CD4-positive, alpha-beta T cell treated with Interleukin-6 at 100 ng/mL for 8 hours (primary cell): ENCODE measurements at places on chromosomes 2 and 18.
A peak's percentile ranks its signal among the peaks of the same experiment; 100 is the strongest.

GRCh38 chr2:128818248-128818647, 499.6 kb upstream of the HS6ST1 start:
- no peak for DNase-seq

- no peak for DNase-seq
Measured at GRCh38 chr2:36456227-36457175, 100.9 kb downstream of the CRIM1 start.

DNA sequence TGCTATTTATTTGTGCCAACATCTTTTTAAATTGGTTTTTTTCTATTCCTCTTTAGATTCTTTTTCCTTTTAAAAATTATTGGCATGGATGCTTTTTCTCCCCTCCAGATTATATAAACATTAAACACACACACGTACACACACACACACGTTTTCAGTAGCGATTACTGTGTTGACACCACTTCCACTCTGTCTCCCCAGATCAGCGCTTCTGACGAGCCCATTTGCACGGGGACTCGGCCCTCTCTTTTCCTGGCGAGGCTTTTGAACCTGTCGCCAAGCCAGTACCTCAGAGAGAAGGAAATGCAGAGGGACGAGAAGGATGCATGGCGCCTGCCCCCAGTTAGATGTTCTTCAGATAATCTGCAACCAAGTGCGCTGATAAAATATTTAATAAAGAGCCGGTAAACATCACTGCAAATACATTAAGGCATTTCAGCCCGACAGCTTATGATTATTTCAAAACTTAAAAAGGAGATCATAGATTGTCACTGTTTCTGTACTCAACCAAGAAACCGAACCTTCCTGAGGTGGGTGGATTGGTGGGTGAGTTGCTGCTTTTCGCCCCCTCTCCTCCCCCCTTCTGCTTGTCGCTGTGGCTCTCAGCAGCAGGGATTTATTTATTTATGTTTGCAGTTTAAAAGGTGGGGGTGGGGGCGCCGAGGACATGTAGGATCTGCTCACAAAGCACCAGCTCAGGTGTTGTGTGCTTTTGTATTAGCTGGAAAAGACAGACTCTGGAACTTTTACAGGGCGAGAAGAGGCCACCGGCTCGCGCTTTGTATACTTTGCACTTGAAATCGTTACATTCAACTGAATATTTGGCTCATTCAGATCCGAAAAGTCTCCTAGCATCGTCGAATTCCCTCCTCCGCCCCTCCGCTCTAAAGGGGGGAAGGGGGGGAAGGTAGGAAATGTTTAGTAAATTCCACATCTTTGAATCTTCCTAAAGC, 787 bp upstream of the TBR1 start:
- DNase-seq: no peak

GRCh38 chr2:237171396-237171795, 85.7 kb downstream of the COPS8 start:
- no peak for DNase-seq

GRCh38 chr2:58063641-58064040, 17.0 kb downstream of the VRK2 start:
- no peak for DNase-seq

GRCh38 chr2:198662905-198663304, 794.8 kb downstream of the SATB2 start:
- DNase-seq: no peak

GRCh38 chr2:149410701-149411484, 80.5 kb downstream of the LYPD6 start:
- no peak for DNase-seq

- DNase-seq: no peak
Measured at GRCh38 chr2:174597009-174597344, 627 bp downstream of the WIPF1 start.

DNA sequence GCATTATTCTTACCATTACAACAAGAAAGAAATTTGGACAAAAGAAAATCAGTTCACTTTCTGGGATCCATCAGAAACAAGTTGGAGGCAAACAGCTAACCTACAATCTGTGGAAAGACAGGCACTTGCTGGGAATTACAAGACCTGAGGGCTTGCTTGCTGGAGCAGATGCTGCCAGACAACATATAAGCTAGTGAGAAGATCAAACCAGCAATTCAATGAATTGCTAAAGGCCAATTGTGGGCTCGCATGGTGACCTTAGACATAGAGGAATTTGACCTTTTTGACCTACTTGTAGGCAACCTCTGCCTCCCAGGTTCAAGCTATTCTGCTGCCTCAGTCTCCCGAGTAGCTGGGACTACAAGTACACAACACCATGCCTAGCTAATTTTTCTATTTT, 921.2 kb upstream of the CNTNAP5 start:
- no peak for DNase-seq

GRCh38 chr2:172445851-172446250, 18.5 kb downstream of the ITGA6 start:
- no peak for DNase-seq

GRCh38 chr2:112321375-112322320, 46.3 kb downstream of the ZC3H6 start:
- no peak for DNase-seq

DNA sequence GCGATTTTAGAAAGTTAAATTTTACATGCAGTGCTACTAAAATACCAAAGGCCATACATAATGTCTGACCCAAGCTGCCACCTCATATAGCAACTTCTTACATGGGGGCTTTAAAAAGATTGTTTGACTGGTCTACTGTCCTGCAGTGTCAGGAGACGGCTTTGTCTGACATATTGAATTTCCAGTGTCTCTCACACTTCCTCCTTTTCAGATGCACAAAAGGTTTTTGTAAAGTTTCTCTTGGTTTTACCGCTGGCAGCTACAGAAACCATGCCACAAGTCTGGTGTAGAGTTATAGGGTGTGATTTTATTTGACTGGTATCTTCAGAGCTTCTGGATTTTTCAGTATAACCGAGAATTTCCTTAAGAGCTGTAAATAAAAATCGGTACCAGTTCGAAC, 1.1 kb upstream of the ASAP2 start:
- no peak for DNase-seq

GRCh38 chr2:68465081-68465916, 1.8 kb downstream of the FBXO48 start:
- peak; percentile 57 for DNase-seq
